ENCODE measurements at places on chromosomes 11 and 22.

DNA sequence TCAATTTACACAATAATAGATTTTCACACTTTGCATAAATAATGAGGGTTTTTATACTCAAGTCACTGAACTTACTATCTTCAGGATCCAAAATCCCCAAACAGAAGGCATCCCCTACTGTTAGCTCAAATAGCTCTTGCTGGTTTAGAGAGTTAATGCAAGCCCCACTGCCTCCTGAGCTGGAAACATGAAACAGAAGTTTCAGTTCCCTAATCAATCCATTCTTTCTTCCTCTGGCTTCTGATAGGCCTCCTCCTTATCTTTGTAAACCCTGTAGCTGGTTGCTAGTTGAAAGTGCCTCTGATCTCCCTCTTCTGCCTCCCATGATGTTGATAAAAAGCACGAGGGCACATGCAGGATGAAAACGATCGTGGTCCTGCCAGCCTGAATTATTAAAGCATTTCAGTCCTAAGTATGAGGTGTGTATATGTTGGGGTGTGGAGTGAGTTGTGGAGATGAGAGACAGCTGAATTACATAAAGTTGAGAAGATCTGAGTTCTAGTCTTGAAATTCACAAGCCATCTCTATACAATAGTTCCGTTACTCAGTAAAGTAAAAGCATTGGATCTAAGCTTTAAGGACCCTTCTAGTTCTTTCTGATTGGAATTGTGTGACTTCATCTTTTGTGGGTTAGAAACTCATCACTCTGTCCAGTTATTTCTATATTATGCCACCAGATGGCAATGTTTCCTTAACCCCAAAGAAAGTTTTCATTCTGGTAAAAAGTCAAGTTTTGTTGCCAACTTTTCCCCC lies 35.0 kb upstream of the EHF start:
- peak; percentile 63 for DNase-seq

DNA sequence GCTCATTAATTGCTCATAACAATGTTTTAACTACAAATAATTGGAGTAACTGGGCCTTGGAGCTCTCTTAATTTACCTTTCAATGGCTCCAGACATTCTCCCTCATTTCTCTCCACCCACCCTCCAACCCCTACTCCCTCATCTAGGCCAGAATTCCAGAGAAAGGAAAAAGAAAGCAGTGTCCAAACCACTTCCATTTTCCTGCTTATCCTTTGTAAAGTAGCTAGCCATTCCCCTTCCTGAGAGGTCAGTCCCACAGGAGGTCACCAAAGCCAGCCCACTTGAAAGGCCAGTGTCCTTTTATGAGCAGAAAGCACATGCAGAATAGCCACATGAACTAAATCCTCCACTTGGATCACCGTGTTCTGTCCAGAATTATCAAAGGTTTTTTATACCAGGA lies 404.8 kb upstream of the FAT3 start:
- no peak for DNase-seq

DNA sequence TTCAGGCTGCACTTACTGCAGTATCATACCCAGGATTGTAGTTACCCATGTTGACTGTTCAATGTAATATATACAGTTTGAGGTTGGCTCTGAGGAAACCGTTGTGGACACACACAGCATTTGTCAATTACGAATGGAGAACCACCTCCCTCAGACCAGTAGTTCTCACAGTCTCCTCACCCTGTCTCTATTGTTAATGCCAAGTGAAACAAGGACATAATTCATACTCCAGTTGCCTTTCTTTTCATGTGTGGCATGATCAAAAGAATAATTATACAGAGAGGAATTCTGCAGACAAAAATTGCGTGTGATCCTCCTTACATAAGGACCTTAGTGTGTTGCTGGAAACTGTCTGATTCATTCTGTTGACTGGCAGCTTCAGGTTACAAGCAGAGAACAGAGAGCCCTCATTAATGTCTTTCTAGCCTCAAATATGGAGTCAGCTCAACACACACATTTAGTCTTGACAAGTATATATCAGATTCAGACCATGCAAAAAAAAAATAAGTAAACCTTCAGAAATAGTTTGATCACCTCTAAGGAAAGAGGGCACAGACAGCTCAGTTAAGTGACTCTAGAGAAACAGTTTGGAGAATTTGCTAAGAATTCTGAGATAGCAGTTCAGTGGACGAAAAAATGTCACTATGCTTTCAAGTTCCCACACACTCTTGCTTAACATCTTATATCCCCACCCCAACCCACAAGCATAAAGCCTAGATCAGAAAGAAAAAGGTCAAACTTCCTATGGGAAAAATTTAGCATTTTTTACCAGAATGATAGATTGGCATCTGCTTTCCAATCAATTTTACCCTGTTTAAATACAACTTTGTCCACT lies 96.1 kb downstream of the MAML2 start:
- DNase-seq: peak; percentile 69

GRCh38 chr11:110298301-110298765 lies 1.9 kb upstream of the RDX start:
- peak; percentile 73 for DNase-seq

DNA sequence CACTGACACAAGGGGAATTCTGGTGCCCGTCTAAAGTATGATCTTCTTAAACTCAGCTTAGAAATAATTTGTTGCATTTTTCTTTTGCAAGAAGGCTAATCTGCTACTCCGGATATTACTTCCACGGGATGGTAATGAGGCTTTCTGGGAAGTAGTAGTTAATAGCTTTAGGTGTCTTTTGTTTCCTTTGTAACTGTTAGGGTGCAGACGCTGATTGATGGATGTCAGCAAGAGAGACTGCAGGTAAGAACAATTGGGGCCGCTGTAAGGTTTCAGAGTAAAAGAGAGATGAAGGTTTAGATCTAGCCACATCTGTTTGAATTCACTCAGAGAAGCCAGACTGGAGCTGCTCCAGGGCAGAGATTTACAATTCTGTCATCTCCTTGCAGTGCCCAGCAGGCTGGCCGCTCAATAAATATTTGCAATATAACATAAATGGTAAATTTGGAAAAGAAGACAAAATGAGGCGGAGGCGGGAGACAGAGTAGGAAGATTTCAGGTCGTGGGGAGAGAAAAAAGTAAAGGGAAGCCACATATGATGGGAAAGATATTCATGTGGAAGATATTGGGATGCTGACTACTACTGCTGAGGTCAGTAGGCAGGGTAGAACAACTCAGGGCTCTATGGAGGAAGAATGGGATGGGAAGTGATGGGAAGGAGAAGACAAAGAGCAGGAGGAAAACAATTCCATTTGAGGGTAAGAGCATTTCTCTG lies 320.5 kb downstream of the AASDHPPT start:
- DNase-seq: no peak

DNA sequence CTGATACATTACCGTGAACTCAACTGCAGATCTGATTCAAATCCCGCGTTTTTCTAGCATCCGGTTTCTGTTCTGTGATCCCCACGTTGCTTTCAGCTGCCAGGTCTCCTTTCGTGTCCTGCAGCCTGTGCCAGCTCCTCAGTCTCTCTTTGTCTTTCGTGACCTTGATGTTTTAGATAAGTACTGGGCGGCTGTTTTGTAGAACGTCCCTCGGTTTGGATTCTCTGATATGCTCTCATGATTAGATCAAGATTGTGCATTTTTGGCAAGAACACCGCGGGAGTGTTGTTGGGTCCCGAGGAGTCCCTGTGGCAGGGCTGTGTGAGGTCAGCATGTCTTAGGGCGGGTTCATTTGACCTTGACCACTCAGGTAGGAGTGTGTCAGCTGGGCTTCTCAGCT lies 38.6 kb downstream of the KCNQ1 start:
- no peak for DNase-seq

GRCh38 chr22:38296372-38296771 lies 20.9 kb downstream of the CSNK1E start:
- no peak for DNase-seq

DNA sequence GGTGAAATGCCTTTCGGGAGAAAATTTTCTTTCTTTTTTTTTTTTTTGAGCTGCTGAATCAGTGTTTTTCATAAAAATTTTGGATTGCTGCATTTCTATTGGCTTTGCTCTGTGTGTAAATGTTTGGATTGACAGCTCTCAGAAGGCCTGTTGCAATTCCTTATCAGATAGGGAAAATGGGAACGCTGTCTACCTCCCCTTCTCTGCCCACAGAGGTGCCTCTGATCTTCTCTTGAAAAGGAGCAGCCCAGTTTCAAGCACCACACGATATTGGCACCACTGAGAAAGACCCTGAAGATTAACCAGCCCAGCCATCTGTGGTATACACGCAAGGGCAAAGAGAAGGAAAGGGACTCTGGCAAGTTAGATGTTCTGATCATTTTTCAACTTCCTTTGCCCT lies 1272.2 kb downstream of the LRRC4C start:
- no peak for DNase-seq

GRCh38 chr11:76207642-76208401 lies 1.5 kb upstream of the WNT11 start:
- DNase-seq: peak; percentile 82

DNA sequence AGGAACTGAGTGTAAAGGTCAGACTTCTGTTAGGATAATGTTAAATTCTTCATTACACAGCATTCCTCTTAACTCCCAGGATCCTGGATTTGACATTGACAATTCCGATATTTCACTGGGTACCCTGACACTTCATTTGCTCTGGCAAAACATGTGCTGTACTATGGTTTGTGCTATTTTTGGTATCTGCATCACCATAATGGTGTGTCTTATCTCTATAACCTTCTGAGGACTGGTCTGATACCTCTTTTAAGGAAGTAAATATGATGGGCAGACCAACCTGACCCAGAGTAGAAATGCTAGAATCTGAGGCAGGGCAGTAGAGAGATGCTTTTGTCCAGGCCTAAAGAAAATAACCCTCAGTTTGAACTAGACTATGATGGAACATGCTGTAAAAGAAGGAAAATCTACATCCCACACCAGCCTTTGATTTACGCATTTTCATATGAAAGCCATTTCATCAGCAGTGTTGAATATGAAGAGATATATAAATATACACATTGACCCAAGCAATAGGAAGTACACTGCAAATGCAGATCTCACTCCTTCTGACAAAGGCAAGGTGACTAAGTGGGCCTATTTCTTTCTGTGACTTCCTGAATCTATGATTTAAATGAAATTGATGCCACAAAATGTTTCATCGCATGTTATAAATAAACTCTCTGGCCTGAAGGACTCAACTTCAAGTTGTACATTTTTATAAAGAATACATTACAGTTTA lies 966.7 kb downstream of the DLG2 start:
- no peak for DNase-seq

DNA sequence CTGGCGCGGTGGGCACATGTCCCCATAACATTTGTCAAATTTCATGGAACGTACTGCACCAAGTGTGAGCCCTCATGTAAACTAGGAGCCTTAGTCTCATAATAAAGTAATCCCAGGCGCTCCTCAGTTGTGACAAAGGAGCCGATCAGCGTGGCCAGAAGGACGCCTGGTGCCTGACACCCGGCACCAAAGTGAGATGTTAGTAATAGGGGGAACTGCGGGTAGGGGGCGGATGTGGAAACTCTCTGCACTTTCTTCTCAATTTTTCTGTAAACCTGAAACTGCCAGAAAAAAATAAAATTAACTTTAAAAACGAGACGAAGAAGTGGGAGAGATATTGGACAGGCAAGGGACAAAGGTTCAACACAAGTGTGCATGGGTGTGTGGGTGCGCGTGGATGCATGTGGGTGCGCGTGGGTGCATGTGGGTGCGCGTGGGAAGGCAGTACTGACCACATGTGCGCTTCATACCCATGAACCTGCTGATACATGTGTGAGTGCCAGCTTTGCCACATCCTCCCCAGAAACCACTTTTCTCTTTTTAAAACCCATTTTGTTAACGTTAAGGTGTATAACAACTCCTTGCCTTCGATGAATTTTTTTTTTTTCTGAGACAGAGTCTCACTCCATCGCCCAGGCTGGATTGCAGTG lies 55.4 kb upstream of the LINC01488 start:
- no peak for DNase-seq

- no peak for DNase-seq
Observed at GRCh38 chr22:42436404-42436803, 4.2 kb upstream of the NFAM1 start.

- DNase-seq: no peak
Observed at GRCh38 chr22:29166180-29166579, 39.5 kb upstream of the EMID1 start.

- no peak for DNase-seq
Observed at GRCh38 chr22:23268877-23269276, 88.6 kb downstream of the BCR start.

DNA sequence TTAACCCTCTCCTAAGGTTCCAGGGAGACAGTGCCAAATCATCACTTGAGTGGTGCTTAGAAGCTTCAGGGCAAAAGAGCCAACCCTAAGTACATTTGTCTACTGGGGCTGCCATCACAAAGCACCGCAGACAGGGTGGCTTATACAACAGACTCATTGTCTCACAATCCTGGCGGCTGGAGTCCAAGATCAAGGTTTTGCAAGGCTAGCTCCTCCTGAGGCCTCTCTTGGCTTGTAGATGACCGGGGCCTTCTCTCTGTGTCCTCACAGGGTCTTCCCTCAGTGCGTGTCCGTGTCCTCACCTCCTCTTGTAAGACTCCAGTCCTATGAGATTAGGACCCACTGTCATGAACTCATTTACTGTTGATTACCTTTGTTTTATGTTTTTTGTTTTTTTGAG lies 34.1 kb upstream of the CD81 start:
- no peak for DNase-seq

DNA sequence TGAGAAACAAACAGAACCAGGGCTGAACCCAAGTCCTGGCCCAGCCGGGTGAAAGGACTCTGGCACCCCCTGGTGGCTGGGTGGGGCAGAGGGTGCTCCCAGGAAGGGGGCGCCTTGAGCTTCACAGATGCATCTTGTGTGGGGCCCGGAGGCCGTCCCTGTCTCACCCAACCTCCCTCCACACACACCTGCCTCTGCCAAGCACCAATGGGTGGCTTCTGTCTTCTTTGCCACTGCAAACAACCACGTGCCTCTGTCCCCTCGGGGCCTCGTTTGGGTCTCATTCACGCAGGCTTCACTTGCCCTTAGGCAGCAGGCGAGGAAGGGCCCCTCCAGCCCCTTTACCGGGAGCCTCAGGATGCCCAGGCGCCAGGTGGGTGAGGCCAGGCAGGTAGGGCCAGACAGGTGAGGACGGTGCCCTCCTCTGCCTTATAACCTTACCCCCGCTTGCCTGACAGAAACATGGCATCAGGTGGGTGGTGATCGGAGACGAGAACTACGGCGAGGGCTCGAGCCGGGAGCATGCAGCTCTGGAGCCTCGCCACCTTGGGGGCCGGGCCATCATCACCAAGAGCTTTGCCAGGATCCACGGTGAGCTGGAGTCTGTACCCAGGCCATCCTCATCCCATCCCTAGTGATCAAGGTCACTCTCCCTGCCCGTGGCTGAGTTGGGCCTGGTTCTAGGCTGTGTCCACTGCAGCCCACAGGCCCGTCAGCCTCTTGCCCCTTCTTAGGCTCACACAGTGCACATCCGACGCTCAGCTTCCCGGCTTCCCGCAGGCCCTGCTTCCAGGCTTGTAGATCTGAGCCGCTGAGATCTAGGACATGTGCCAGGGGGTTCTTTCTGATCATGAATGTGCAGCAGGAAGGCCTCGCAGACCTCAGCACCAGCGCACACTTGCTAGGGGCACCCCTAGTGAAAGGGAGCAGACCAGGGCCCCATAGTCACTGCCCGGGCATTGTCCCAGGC lies 17.2 kb downstream of the POLR3H start:
- DNase-seq: peak; percentile 43

- peak; percentile 68 for DNase-seq
Observed at GRCh38 chr11:18650859-18651557, 16.9 kb upstream of the SPTY2D1 start.

- DNase-seq: peak; percentile 94
Observed at GRCh38 chr22:37525073-37525745, 6.0 kb upstream of the CARD10 start.

Data from epithelial cell of esophagus (primary cell).